ENCODE measurements at places on chromosomes 11 and 22.

- DNase-seq = no peak
Observed at GRCh38 chr11:103396237-103396636, 287.0 kb downstream of the DYNC2H1 start.

DNA sequence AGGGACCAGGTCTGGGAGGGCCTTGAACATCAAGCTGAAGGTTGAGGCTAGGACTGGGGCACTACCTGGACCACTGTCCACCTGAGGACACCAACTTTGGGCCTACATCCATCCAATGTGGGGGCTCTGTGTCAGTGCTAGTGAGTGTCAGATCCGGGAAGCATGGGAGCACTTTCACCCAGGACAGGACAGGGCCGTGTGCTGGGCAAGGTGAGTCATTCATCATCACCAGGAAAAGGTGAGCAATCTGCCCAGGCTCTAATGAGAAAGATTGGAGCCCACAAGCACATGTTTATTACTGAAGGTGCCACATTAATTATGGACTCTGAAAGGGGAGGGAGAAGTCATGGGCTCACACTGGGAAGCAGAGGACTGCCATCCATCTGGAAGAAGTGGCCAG, 39.7 kb upstream of the DRD2 start:
- no peak for DNase-seq

- no peak for DNase-seq
Observed at GRCh38 chr11:95736809-95737208, 52.8 kb downstream of the FAM76B start.

- DNase-seq = no peak
Observed at GRCh38 chr11:69374110-69374945, 80.4 kb downstream of the MYEOV start.

- no peak for DNase-seq
Observed at GRCh38 chr11:6481924-6482275, 599 bp downstream of the TIMM10B start.

DNA sequence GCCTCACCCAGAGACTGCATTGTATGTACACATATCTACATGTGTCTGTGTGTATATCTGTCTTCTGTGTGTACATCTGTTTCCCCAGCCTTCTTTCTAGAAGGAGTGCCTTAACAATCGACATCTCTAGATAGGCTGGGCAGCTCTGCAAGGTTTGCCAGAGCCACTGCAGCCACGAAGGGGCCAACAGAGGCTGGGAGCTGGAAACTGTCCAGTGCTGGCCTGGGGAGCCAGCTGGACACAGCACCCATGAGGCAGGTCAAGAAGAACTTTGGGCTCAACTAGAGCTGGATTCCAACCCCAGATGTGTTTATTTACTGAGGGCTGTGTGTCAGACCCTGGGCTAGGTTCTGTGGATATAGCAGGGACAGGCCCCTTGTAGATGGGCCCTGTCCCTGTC, 3.3 kb downstream of the SGSM1 start:
- no peak for DNase-seq

- no peak for DNase-seq
Observed at GRCh38 chr22:44180706-44181032, at the start of gene PARVG. Gene PARVG (plus strand): TSS chr22:44180925. CDS start chr22:44183330, 2,405 bp downstream.

DNA sequence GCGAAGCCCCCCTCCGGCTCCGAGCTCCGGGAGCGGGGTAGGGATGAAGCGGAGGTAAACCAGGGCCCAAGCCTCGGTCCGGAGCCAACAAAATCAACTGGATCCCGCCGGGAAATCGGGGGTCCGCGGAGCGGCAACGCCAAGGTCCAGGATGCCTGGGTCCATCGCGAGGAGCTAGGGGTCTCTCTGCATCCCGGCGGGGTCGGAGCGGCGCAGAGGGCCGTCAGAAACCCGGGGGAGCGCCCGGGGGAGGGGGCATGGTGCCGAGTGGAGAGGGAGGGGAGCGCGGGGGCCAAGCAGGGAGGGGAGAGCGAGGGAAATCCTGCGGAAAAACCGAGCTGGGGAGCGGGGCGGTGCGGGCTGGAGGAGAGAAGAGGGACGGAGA, 51.8 kb downstream of the SLC22A12 start:
- DNase-seq = no peak
